ENCODE measurements at places on chromosomes 1 and 21.

DNA sequence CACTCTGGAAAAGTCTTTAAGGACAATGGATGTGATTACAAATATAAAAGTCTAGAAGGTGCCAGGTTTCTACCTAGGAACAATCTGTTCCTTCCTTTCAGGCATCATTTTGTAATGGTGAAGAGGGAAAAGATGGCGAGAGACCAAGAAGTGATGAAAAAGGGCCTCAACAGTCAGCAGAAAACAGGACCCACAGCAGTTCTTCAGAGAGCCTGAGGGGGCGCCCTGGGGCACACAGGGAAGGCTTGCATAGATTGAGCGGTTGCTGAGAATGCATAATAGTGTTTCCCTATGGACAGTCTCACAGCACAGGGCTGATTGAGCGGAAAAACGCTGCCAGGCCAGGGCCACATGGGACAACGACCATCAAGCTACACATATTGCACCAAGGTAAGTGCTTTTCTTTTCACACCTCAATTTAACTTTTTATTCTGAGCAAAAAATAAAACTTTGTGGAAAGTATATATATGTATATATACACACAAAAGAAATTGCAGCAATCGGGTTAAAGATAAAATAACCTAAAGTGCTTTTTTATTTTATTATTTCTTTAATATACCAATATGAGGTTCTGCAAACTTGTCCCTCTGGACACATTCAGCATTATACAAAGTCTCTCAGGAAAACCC, 3.1 kb upstream of the YRDC start:
- DNase-seq, result peak; percentile 57

DNA sequence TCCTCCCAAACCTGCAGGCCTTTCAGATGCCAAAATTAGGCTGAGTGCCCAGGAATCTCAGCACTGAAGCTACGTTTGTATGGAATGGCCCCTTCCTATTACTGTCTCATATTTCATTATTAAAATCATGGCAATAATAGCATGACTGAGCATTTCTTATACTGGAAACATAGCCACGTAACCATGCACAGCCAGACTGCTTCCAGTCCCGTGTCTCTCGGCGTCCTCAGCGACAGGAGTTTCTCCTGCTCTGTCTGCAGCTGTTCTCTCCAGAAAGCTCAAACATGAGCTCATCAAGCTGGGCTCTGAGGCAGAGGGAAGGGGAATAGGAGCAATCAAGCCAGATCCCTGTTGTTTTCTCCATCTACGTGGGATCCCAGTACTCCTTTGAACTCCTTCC, 104.0 kb downstream of the CDC7 start:
- no peak for DNase-seq

- DNase-seq, result no peak
Measured at GRCh38 chr1:214303141-214303930, 22.4 kb downstream of the SMYD2 start.

DNA sequence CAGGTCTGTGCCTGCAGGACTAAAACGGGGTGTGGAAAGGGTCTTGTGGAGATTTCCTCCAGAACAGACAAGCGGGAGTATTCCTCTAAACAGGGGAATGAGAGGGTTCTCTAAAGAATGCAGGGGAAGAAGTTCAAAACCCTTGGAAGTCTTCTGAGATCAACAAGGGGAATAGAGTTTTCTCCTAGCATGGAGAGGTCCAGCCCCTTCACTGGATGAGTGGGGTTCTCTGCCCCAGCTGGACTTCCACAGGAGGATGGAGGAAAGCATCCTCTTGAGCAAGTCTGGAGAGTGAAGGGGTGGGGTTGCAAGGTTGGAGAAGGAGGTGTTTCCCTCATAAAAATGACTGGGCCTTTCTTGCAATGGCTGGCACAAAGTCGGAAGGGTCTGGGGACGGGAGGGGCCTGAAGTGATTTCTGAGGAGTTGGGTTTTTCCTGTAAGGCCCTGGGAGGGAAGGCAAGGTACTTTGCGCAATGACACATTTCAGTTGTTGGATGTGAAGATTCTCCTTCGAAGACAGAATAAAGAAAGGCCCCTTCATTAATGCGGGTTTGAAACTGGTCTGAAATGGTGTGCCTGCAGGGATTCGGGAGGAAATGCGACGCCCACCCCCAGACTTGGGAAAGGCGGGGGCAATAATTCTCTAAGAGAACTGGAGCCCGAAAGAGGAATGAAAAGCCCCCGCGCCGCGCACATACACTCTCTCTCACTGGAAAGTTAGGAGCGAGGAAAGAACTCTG, 884 bp downstream of the SPATA6 start:
- no peak for DNase-seq

- no peak for DNase-seq
Measured at GRCh38 chr1:7898962-7899361, 41.7 kb downstream of the TNFRSF9 start.

DNA sequence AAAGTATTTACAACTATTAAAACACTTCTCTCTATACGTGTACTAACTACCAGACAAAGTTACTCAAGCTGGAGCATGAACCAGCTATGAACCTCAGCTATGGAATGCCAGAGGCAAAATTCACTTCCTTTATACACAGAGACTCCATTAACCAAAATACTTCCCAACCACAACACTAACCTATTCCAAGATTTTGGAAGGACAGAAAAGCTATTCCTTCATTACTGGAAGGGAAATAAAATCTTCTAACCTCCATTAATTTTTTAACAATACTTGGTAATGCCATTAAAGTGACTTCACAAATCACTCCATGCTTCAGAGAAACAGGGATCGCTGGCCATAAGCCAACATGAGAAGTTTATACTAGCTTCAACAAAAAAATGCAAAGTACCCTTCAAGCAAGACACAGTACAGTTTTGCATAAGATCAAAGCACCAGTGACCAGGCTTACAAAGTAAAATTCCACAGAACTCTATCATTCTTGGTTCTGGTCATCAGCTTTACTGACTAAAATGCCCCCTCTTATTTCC, 58.0 kb downstream of the PUM1 start:
- no peak for DNase-seq

GRCh38 chr21:27265492-27265891, 298.6 kb upstream of the ADAMTS5 start:
- DNase-seq, result no peak

DNA sequence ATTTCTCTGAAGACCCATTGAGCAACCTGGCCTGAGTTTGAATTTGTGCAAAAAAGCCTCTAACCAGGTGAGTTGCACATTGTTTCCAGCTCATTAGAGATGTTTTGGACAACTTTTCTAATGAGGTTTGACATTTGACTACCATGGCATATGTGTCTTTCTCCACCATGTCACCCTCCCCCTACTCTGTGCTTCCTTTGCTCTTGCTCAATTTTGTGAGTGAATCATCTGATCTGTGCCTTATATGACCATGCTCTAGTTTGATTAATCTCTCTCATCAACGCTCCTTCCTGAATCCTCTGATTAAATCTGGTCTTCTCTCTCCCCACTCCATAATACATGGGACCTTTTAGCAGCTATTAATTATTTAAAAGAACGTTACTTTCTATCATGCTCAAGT, 144.8 kb upstream of the SAMSN1 start:
- DNase-seq, result no peak

- no peak for DNase-seq
Measured at GRCh38 chr1:23696335-23696989, 4.9 kb downstream of the RPL11 start.

GRCh38 chr21:26846036-26846931, 1.1 kb upstream of the ADAMTS1 start:
- no peak for DNase-seq

GRCh38 chr1:172951730-172952365, 98.9 kb downstream of the TNFSF18 start:
- DNase-seq, result no peak

DNA sequence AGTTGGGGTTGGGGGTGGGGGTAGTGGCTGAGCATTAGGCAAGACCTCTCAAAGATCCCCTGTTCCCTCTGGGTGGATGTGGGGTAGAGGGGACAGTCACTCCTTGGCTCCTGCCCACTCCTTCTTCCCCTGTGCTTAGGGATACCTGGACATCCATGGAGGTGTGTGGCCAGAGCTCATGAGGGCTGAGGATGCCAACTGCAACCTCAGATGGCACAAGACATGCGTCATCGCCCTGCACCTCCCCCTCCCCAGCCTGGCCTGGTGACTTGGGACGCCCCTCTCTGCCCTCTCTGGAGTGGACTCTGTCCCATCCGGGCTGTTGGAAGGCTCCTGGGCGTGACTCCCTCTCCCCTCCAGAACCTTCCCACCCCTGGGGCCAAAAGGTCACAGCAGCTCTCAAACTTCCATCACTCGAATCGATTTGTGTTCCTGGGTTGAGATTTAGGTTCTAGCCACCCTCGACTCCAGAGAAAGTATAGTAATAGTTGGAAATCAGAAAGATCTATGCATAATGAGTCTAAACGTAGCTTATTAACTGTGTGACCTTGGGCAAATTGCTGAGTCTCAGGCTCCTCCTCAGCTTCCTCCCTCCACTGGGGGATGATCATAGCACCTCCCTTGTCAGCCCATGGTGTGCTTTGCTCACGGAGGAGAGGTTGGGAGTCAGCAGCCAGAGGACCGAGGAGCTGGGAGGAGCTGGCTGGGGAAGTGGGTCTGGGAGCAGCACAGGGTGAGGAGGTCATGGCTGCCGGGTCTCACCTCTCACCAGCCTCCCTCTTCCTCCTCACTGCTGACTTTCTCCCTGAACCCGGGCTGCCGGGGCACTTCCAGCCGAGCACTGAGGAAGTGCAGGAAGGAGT, 2.2 kb upstream of the PTPN7 start:
- DNase-seq, result no peak

- DNase-seq, result no peak
Measured at GRCh38 chr1:227961651-227962466, 14.1 kb upstream of the WNT9A start.

GRCh38 chr1:47675721-47676120, 237.9 kb downstream of the FOXD2 start:
- no peak for DNase-seq

GRCh38 chr1:40770296-40771070, 13.1 kb upstream of the KCNQ4 start:
- DNase-seq, result no peak

DNA sequence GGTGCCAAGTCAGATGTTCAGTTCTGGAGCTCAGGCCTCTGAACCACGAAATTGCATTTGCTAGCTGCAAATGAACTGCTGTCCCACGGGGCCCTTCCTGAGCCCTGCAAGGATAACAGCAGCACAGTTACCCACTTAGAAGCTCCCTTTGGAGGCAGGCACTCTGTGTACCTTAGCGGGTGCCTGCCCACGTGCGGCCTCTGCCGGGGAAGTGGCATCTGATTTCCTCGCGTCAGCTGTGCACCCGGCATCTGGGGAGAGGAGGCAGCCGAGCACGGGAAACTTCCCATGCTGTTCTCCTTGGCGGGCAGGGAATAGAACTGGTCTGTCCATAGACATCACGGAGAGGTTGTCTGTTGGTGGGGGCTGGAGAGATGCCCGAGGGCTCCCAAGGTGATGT, 148.0 kb upstream of the C1orf174 start:
- no peak for DNase-seq

DNA sequence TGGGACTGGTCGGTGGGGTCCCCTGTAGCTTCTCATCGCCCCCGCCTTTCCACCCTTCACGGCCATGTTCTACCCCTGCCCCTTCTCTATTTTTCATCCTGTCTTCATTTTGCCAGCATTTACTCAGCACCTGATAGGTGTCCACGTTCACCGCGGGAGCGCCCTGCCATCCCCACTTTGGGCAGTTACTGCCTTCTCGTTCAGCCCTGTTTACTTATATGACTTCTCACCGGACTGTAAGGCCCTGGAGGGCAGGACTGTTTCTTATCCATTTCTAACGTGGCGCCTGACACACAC, 380 bp downstream of the MFN2 start:
- no peak for DNase-seq

DNA sequence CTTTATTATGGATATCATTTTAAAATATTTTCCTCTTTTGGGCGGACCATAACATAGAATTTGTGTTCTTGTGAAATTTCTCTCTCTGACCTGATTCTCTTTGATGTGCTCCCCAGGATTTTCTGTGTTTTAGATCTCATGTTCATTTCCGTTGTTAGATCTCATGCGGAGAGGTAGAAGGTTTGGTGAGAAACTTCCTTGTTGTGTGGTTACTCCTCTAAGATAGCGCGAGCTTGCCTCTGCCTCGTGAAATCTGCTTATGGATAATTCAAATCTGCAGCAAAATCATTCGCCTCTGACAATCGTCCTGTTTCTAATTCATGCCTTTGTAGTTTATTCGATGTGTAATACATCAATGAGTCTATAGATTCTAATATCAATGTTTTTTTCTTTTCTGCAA, 580.4 kb downstream of the USP25 start:
- no peak for DNase-seq

DNA sequence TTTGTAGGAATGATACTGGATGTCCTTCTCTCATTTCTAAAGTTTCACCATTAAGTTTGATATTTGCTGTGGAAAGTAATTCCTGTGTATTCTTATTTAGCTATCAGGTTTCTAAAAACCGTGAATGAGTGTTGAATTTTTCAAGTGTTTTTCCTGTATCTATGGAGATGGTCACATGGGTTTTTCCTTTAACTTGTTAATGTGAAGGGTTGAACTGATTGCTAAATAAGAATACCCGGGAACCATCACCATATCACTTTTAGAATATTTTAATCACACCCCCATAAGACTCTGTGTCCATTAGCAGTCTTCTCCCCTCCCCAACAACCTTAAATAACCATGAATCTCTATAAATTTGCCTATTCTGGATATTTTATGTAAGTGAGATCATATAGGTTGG, 16.5 kb upstream of the ASAP3 start:
- no peak for DNase-seq

DNA sequence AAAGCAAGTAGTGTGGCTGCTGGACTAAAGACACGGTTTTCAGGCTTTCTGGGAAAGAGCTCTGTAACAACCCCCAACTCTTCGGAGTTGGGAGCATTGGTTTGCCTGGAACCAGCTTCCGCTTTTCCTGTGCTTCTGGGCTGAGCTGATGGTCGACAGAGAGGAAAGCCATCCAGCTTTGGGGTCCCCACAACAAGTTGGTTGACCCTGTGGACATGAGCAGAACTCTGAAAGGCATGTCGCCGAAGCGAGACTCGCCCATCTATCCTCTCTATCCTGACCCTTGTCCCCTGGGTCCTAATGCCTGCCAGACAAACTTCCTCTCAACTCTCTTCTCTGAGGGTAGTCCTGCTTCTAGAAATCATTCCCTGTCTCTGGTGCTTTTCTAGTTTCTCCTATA, 31.9 kb upstream of the FCGR2A start:
- DNase-seq, result no peak
